ENCODE measurements at places on chromosomes 2 and 18. TPM values are rescaled to one million over a fixed set of nuclear protein-coding genes. Genes with fewer than 3 reads are reported as not detected.

GAREM1 gene
- 0.15 TPM for total RNA-seq

SKOR2 gene
- not detected for total RNA-seq

IGFBP5 gene
- not detected for total RNA-seq

SLC9A4 gene
- total RNA-seq: 0.20 TPM

ZC3H6 gene
- 9.0 TPM for total RNA-seq

TMEM214 gene
- total RNA-seq: 117 TPM

ARID5A gene
- 227 TPM for total RNA-seq

IL18RAP gene
- 43.4 TPM for total RNA-seq

FKBP1B gene
- total RNA-seq: 1.4 TPM

MC5R gene
- 0.15 TPM for total RNA-seq

GRHL1 gene
- total RNA-seq: 1.8 TPM

TUBA4B gene
- total RNA-seq: not detected

PLA2R1 gene
- total RNA-seq: not detected

CPLX4 gene
- total RNA-seq: not detected
